ENCODE measurements at places on chromosomes 7 and 10.
A peak's percentile ranks its signal among the peaks of the same experiment; 100 is the strongest.

GRCh38 chr10:126270111-126270510 lies 118.2 kb downstream of the ADAM12 start:
- no peak for DNase-seq

DNA sequence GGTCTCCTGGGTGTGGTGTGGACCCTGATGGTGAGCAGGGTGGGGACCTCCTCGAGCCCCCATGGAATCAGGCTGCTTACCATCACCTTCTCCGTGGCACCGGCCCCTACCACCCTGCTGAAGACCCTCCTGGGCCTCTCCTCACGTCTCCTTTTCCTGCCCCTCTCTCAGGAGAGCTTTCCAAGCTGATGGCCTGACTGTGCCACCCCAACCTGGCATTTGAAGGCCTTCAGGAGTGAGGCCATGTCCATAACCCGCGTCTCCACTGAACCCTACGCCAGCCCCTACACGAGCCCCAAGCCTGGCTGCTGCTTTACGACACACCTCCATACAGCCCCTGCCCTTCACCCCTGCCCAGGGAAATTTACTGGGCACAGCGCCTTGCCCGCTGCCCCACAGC lies 55.4 kb downstream of the ZRANB1 start:
- DNase-seq, result no peak

- DNase-seq, result no peak
Observed at GRCh38 chr7:101226721-101227120, 8.8 kb downstream of the ZNHIT1 start.

- DNase-seq, result peak; percentile 98
Observed at GRCh38 chr7:23471106-23471859, 992 bp upstream of the IGF2BP3 start.

DNA sequence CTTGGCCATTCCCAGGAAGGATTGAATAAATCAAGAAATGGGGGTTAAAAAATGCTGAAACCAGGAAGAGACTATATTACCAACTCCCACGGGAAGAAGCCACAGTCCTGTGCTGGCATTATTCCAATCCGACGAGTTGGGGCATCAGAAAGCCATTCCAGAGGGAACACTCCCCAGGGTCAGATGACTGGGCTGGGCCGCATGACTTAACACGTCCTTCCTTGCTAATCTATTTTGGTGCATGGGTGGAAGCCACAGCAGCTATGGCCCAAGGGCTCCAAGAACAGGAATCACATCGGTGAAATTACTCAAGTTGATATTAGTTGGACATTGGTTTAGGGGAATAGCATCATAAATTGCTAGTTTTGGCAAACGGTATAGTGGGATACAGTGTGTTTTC lies 592.9 kb upstream of the NRP1 start:
- DNase-seq, result no peak
